ENCODE measurements at places on chromosomes 7 and 10.

GRCh38 chr7:95335093-95335492 lies 10.8 kb upstream of the PON1 start:
- no peak overlapping the region for H3K4me3 ChIP-seq
- no peak overlapping the region for H3K27ac ChIP-seq
- H3K36me3 ChIP-seq = no peaks in the 10 kb centered on the region
- no peaks in the 10 kb centered on the region for H3K27me3 ChIP-seq
- no peak for DNase-seq

DNA sequence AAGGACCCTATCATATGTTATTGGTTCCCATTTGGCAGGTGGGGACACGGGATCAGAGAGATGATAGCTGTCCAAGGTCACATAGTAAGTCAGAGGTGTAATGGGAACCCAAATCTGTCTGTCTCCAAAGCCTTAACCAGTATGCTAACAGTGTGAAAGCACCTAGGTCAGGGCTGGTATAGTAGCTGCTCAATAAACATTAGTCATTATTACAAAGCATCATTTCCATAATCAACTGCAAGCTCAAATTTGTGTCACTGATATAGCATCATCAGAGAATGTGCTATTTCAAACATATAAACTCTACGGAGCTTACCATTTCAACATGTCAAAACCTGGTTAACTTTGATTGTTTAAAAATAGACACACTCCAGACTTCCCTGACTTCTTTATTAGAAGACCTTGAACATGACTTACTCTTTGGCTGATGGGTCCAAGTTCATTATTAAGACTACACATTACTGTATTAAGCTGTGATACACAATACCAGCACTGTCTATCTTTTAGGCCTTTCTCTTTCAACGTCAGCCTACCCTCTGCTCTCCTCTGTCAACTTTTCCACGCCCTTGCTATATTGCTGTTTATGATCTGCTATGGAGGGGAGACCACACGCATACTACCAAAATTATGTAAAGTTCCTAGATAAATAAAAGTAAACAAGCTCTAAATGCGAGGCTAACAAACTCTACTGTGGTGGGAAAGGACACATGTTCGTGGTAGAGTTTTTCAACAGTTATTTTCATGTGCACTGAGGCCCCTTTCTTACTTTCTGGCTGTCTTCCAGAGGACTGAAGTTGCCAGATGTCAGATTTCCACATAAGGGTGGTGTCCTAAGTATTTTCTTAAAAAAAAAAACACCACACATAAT lies 33.6 kb downstream of the DNMBP start:
- peak overlapping the region; percentile 9 for H3K27ac ChIP-seq
- no peak overlapping the region for H3K4me3 ChIP-seq
- peaks cover 6% of the 10 kb centered on the region for H3K36me3 ChIP-seq
- no peak for DNase-seq
- H3K4me1 ChIP-seq = no peaks in the 10 kb centered on the region
- H3K27me3 ChIP-seq = no peaks in the 10 kb centered on the region

DNA sequence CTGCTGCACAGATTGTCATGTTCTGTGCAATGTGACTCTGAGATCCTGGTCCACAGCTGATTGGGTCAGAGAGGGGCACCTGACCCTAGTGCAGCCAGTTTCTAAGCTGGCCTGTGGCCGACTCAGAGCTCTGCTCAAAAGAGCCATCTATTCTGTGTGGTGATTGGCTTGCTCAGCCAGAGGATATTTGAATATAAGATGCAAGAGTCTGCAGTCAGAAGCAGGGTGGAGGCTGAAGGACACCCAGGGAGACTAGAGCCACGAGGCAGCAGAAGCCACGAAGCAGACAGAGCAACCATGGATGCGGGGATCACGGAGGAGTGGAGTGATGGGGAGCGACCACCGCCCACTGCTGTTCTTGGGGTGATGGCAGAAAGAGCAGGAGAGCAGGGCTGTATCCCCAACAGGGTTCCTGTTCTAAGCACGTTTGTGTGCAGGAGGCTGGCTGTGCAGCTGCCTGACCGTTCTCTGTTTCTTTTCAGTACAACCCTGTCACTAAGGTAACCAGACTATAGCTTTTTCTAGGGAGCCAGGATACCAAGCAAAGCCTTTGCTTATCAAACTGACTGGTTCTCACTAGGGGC lies 19.5 kb upstream of the RHEB start:
- H3K4me3 ChIP-seq = no peak overlapping the region
- no peaks in the 10 kb centered on the region for H3K36me3 ChIP-seq
- DNase-seq = no peak
- H3K27ac ChIP-seq = peak overlapping the region; percentile 76
- H3K27me3 ChIP-seq = no peaks in the 10 kb centered on the region
- peaks cover 25% of the 10 kb centered on the region for H3K4me1 ChIP-seq

DNA sequence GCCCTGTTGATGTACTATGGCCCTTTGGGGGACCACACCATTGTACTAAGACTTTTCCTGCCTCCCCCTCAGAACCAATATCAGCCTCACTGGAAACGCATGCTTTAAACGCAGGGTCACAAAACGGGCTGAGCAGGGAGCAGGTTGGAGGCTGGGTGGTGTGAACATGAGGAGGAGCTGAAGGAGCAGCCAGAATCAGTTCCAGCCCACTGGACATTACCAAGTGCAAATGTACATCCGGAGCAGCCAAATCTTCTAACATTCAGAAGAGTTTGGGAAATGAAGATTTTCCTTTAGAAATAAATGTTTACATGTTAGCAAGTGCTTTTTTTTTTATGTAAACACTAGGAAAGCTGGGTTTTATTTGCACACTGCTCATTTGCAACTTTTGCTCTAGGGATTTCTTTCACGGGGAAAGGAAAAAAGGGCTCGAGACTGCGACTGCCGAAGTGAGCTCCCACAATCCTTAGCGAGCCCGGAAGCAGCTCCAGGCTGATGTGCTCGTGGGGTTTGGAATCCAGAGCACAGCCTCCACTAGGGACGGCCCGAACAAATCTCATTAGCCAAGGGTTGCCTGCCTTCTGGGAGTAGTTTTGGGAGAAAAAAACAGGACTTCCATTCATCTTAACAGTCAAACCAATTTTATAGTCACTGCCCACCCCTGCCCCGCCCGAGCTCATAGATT lies 108.0 kb upstream of the YAE1 start:
- H3K27ac ChIP-seq = no peak overlapping the region
- H3K4me1 ChIP-seq = no peaks in the 10 kb centered on the region
- DNase-seq = no peak
- H3K27me3 ChIP-seq = no peaks in the 10 kb centered on the region

DNA sequence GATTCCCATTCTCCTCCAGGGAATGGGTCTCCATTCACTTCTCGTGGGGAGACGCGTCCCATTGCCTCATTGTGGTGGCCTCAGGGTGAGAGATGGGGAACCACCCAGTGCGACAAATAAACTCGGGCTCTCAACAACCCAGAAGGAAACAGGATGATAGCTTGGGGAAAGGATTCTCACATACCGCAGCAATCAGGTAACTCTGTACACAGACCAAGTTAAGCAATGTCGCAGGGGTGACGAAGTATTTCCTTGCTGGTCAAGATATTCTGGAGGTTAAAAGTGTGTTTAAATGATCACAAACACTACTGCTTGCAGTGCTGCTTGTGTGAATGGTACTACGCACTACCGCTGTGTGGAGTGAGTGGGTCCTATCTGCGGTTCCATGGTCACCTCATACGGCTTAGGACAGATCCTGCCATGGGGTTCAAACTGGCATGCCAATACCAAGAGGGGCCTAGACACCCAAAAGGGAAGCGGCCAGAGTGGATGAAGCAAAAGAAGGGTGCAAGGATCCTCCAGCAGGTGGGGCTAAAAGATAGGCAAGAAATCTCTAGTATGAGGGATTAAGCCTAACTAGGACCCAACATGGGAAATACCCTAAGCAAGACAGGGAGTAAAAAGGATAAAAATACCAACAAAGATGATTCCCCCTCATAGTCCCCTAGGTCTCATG lies 143.8 kb upstream of the TMEM106B start:
- no peak for DNase-seq
- no peak overlapping the region for H3K4me3 ChIP-seq
- no peaks in the 10 kb centered on the region for H3K27me3 ChIP-seq
- no peaks in the 10 kb centered on the region for H3K4me1 ChIP-seq
- no peak overlapping the region for H3K27ac ChIP-seq

DNA sequence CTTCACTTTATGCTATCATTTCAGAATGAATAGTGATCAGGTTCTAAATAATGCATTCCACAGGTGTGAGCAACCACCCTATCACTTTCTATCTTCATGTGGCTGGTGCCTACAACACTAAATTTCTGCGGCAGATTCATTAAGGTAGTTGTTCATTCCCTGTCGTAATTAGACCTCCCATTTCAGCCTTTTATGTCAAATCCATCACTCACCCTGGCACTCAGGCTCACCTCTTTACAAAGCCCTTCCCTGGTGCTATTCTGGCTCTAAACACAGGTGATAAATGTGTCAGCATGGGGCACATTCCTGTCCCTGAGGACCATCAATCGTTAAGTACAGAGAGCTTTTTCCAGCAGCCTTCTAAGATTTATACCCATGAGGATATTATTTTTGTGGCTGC lies 300.0 kb upstream of the C7orf33 start:
- H3K27ac ChIP-seq = no peak overlapping the region
- no peak for DNase-seq
- H3K4me1 ChIP-seq = no peaks in the 10 kb centered on the region
- H3K27me3 ChIP-seq = no peaks in the 10 kb centered on the region

DNA sequence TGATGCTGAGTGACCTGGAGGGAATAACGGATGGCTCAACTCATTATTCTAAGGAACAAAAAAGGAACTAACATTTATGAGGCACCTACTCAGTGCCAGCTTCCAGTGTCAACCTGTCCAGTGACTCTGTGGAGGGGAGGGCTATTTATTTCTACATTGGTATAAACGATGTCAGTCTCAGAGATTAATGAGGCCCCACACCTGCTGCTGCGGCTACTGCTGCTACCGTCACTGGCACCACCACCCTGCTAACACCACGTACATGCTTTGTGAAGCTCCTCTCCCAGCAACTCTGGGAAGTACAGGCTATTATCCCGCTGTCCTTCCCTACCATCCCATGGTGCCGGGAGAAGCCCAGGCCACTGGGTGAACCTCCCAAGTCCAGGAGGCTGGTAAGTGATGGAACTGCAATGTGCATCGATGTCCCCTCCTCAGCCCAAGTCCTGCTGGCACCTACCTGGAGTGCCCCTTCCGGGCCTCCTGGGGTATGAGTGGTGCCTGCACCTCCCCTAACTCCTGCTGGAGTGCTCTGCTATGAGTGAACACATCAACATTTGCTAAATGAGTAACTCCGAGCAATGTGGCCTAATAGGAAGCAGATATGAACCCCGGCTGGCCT lies 101.5 kb downstream of the ARHGAP22 start:
- no peaks in the 10 kb centered on the region for H3K4me1 ChIP-seq
- no peak for DNase-seq
- H3K4me3 ChIP-seq = no peak overlapping the region

DNA sequence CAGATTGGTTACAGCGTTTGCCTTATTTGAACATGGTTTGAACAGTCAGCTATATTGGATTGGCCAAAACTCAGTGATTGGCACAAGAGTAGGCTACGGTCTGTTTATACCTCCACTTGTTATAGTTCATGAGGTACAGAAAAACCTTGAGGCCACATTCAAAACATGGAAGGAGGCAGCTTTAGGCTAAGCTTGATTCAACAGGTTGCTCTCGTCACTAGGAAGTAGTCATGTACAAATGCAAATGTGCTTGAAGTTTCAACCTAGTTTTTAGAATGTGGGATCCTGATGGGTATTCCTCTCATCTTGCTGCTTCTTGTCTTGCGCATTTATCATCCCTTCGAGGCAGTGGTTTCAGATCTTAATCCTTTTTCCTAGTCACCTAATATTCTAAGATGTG lies 132.1 kb downstream of the MGMT start:
- H3K4me3 ChIP-seq = no peak overlapping the region
- no peak for DNase-seq
- no peaks in the 10 kb centered on the region for H3K4me1 ChIP-seq
- H3K27ac ChIP-seq = no peak overlapping the region

DNA sequence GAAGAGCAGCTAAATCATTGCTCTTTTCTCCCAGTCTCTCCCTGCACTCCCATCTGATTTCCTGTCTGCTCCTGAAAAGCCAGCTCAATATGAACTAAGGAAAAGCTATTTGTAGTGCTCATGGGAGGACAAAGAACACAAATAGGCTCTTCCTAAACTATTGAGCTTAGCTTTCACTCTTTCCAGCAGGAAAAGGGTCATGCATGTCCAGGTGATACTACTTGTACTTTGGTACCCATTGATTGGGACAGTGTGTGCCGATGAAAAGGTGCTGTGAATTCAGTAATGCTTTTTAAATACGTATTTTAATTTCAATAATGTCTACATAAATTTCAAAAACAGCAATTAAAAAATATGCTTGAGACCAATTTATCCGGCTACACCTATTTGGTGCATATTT lies 37.5 kb upstream of the ATXN7L1 start:
- H3K27me3 ChIP-seq = no peaks in the 10 kb centered on the region
- H3K36me3 ChIP-seq = no peaks in the 10 kb centered on the region
- DNase-seq = no peak
- no peak overlapping the region for H3K27ac ChIP-seq
- no peaks in the 10 kb centered on the region for H3K4me1 ChIP-seq

GRCh38 chr10:120336911-120337540 lies 120.0 kb upstream of the PLPP4 start:
- no peak overlapping the region for H3K27ac ChIP-seq
- H3K36me3 ChIP-seq = no peaks in the 10 kb centered on the region
- H3K4me1 ChIP-seq = no peaks in the 10 kb centered on the region
- H3K27me3 ChIP-seq = no peaks in the 10 kb centered on the region
- no peak overlapping the region for H3K4me3 ChIP-seq
- DNase-seq = no peak

- no peak overlapping the region for H3K27ac ChIP-seq
- no peaks in the 10 kb centered on the region for H3K4me1 ChIP-seq
- no peak overlapping the region for H3K4me3 ChIP-seq
- no peak for DNase-seq
Measured at GRCh38 chr7:108314551-108314950, 141.7 kb downstream of the NRCAM start.

GRCh38 chr10:11225935-11226334 lies 208.3 kb downstream of the CELF2 start:
- no peaks in the 10 kb centered on the region for H3K36me3 ChIP-seq
- H3K4me1 ChIP-seq = no peaks in the 10 kb centered on the region
- no peaks in the 10 kb centered on the region for H3K27me3 ChIP-seq
- no peak overlapping the region for H3K27ac ChIP-seq
- H3K4me3 ChIP-seq = no peak overlapping the region

- H3K27me3 ChIP-seq = no peaks in the 10 kb centered on the region
- DNase-seq = no peak
- no peaks in the 10 kb centered on the region for H3K4me1 ChIP-seq
- no peak overlapping the region for H3K4me3 ChIP-seq
- no peak overlapping the region for H3K27ac ChIP-seq
Measured at GRCh38 chr7:3844540-3845151, 543.6 kb downstream of the SDK1 start.
